ENCODE measurements at places on chromosomes 12 and 14.

DNA sequence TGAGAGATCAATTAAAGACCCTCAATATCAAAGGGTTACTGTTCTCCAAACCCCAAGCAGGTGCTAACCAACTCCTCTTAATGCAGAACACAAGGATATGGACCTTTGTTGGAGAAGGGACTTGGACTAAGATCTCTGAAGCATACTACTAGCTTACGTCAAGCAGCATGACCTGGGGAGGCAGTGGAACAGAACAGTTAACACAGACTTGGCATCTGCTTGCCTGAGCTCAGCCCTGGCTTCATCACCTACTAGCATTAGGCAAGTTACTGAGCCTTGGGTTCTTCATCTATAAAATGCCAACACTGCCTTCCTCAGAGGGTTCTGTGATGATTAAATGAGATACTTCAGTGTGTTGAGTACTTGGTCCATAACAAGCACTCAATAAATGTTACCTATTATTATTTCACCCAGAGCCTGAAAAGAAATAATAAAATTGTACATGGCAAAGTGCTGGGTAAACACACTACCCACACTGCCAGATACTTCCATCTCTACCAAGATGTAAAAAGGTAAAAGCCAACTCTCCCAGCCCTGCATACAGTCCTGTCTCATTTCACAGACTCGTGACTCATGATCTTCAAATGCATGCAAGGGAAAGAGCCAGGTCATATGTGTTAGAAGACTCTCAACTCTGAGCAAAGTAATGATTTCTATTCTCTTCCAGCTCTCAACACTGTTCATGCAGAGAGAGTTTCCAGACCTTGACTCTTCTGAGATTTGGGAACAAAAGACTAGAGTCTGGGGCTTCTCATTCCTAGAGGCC, 39.7 kb downstream of the FMNL3 start:
- peaks cover 52% of the 10 kb centered on the region for H3K4me1 ChIP-seq
- H3K4me3 ChIP-seq: no peak overlapping the region
- H3K27me3 ChIP-seq: no peaks in the 10 kb centered on the region
- DNase-seq: no peak

DNA sequence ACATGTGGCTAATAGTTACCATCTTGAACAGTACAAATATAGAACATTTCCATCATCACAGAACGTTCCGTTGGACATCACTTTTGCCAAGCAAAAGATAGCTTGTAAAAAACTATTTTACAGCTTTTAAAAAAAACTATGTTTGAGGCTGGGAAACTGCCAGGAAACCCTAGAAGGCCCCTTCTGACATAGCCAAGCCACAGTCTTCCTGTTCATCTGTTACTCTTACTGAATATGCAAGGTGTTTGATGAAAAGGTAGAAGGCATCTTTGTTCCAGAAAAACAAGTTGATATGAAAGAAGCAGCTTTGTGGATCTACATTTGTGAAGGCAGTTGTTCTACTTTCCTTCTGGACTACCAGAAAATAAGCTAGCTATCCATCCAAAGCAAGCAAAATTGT, 23.6 kb upstream of the WNK1 start:
- peaks cover 34% of the 10 kb centered on the region for H3K4me1 ChIP-seq
- peak overlapping the region; percentile 50 for H3K27ac ChIP-seq
- H3K27me3 ChIP-seq: no peaks in the 10 kb centered on the region
- H3K4me3 ChIP-seq: peak overlapping the region; percentile 14

DNA sequence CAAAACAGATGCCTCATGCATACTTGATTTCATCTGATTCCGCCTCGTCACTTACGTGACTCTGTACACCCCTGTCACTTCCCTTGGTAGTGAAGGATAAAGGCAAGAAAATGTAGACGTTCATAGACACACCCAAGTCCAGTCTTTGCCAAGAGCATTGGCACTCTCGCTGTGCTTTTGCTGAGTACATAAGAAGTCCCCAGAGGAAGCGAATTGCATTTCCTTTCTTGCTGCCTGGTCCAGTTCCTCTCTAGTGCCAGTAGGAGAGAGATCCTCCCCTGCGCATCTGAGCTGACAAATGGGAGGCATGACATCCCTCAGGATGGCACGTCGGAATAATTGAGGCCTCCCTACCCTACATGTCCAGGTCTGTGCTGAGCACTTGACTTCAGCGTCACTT, 21.3 kb upstream of the RIN3 start:
- no peaks in the 10 kb centered on the region for H3K4me1 ChIP-seq
- no peaks in the 10 kb centered on the region for H3K27me3 ChIP-seq
- H3K36me3 ChIP-seq: no peaks in the 10 kb centered on the region
- no peak overlapping the region for H3K4me3 ChIP-seq
- DNase-seq: no peak

DNA sequence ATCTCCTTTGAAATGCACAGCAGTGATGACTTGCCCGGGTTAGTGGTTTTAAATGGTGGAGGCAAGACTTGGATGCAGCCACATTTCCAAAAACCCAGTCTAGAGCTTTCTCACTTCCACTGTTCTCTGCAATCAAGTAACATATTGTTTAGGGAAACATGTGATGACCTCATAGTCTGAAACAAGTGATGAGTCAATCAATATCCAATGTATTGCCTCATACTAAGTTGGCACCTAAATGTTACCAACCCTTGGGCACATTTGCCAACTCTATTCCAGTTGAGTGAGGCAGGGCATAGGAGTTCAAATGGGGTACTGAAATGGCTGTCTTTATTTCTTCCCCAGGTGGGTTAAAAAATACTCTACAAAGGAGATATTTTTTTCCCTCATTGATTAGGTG, 1105.4 kb downstream of the VRK1 start:
- H3K27me3 ChIP-seq: no peaks in the 10 kb centered on the region
- H3K4me3 ChIP-seq: no peak overlapping the region
- H3K4me1 ChIP-seq: no peaks in the 10 kb centered on the region
- H3K27ac ChIP-seq: no peak overlapping the region

DNA sequence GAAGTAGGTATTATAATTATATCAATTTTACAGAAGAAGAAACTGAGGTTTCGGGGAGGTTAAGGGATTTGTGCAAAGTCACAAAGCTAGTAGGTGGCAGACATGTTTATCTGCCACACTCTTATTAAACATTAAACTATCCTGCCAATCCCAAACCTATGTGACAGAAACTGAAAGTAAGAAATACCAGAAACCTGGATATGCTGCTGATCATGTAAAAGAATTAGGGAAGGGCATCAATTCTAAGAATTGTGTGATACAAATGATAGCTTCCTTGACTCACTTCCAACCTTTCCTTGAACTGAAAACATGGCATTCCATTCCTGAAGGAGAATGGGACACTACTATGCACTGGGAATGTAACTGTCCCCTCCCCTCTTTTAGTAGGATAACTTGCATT, 16.9 kb downstream of the TAOK3 start:
- no peak for DNase-seq
- no peak overlapping the region for H3K4me3 ChIP-seq
- no peaks in the 10 kb centered on the region for H3K27me3 ChIP-seq
- H3K27ac ChIP-seq: no peak overlapping the region

DNA sequence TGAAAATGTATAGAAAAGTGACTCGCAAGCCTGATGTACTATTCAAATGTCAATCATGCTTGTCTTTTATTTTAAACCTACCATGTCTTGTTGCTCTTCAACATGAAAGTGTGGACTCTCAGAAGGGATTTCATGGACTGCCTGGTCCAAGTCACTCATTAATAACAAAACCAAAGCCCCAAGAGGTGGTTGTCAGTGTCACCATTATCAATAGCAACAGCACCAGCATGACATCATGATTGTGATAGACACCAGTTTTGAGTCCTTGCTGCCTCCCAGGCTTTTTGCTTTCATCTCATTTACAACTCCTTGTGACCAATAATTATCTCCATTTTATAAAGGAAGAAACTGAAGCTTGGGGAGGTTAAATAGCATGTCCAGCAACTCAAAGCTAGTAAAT, 112.0 kb upstream of the TMPO start:
- no peak for DNase-seq
- H3K27ac ChIP-seq: no peak overlapping the region
- H3K36me3 ChIP-seq: no peaks in the 10 kb centered on the region
- no peak overlapping the region for H3K4me3 ChIP-seq
- H3K4me1 ChIP-seq: peaks cover 7% of the 10 kb centered on the region

- DNase-seq: no peak
- no peak overlapping the region for H3K4me3 ChIP-seq
- H3K4me1 ChIP-seq: no peaks in the 10 kb centered on the region
- H3K27ac ChIP-seq: no peak overlapping the region
- H3K36me3 ChIP-seq: no peaks in the 10 kb centered on the region
Measured at GRCh38 chr12:6478416-6478815, 7.9 kb upstream of the VAMP1 start.

GRCh38 chr12:125186471-125187147, 121.4 kb downstream of the AACS start:
- peaks cover 8% of the 10 kb centered on the region for H3K4me1 ChIP-seq
- DNase-seq: no peak
- no peak overlapping the region for H3K27ac ChIP-seq
- no peaks in the 10 kb centered on the region for H3K36me3 ChIP-seq
- no peak overlapping the region for H3K4me3 ChIP-seq

- no peak overlapping the region for H3K27ac ChIP-seq
- no peaks in the 10 kb centered on the region for H3K27me3 ChIP-seq
- H3K4me3 ChIP-seq: no peak overlapping the region
Measured at GRCh38 chr14:68076451-68076850, 256.9 kb downstream of the RAD51B start.

DNA sequence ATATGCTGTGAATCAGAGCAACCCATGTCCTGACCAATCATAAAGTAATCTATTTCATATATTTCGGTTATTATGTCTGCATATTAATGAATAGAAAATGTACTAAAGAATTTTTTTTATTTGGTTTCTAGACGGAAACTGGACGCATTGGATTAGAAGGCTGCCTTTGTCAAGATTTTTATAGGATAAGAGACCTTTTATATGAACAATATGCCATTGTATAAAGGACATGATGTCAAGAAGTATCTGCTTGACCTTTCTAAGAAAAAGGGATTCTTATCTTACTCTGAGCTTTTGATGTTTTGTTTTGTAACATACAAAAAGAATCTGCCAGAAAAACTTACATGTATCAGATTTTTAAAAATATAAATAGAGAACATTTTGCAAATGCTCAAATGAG, 39.8 kb downstream of the CPSF2 start:
- H3K4me1 ChIP-seq: no peaks in the 10 kb centered on the region
- no peaks in the 10 kb centered on the region for H3K27me3 ChIP-seq
- H3K27ac ChIP-seq: no peak overlapping the region
- H3K36me3 ChIP-seq: peaks cover 52% of the 10 kb centered on the region

GRCh38 chr12:121288158-121288845, 8.2 kb downstream of the CAMKK2 start:
- no peak overlapping the region for H3K27ac ChIP-seq
- H3K4me3 ChIP-seq: no peak overlapping the region
- H3K27me3 ChIP-seq: no peaks in the 10 kb centered on the region
- DNase-seq: no peak
- H3K4me1 ChIP-seq: no peaks in the 10 kb centered on the region
- H3K36me3 ChIP-seq: no peaks in the 10 kb centered on the region

- no peaks in the 10 kb centered on the region for H3K36me3 ChIP-seq
- no peak overlapping the region for H3K27ac ChIP-seq
- peaks cover 7% of the 10 kb centered on the region for H3K4me1 ChIP-seq
- no peaks in the 10 kb centered on the region for H3K27me3 ChIP-seq
Measured at GRCh38 chr14:65239143-65239937, 137.0 kb upstream of the MAX start.

DNA sequence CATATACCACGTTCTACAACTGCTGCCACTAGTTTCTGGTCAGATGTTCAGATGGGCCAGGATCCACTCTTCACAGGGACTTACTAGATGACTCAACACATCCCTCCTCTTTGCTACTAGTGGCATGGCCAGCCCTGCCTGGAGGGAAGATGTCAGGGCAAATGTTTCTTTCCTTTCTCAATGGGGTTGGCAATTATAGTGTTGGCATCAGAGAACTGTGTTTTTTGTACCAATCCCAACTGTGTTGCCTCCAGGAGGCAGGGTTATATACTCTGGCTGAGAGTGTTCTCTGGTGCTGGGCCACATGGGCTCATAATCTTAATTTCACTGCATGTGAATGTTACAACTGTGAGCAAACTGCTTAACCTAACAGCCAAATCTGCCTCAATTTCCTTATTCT, 69.9 kb upstream of the AVPR1A start:
- no peak overlapping the region for H3K27ac ChIP-seq
- H3K4me1 ChIP-seq: no peaks in the 10 kb centered on the region
- DNase-seq: no peak
- H3K36me3 ChIP-seq: no peaks in the 10 kb centered on the region
- H3K27me3 ChIP-seq: no peaks in the 10 kb centered on the region
- H3K4me3 ChIP-seq: no peak overlapping the region

DNA sequence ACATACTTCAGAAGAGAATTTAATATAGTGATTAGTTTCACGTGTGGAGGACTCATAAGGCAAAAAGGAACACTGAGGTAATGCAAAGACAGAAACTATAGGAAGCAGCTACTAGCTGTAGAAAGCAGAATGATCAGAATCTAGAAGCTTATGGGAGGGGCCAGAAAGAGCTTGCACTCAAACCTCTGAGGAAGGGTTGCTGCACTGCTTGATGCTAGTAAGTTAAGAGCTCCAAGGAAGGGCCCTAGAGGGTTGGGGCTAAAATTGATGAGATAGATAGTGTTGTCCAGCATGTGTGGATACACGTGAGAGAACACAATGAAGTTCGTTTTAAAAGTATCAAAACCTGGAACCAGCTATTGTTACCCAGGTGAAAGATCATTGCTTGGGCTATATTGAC, 311.1 kb downstream of the SLC6A15 start:
- no peaks in the 10 kb centered on the region for H3K4me1 ChIP-seq
- no peaks in the 10 kb centered on the region for H3K27me3 ChIP-seq
- no peak overlapping the region for H3K27ac ChIP-seq

GRCh38 chr12:54032086-54032619, 697 bp upstream of the HOXC5 start:
- peaks cover 86% of the 10 kb centered on the region for H3K27me3 ChIP-seq
- H3K36me3 ChIP-seq: no peaks in the 10 kb centered on the region
- no peak overlapping the region for H3K4me3 ChIP-seq
- peaks cover 20% of the 10 kb centered on the region for H3K4me1 ChIP-seq
- DNase-seq: no peak

GRCh38 chr12:85157035-85157603, 121.0 kb downstream of the LRRIQ1 start:
- no peak overlapping the region for H3K27ac ChIP-seq
- no peak overlapping the region for H3K4me3 ChIP-seq
- H3K36me3 ChIP-seq: no peaks in the 10 kb centered on the region
- no peaks in the 10 kb centered on the region for H3K4me1 ChIP-seq
- H3K27me3 ChIP-seq: no peaks in the 10 kb centered on the region
- no peak for DNase-seq

GRCh38 chr12:13227191-13227590, 30.7 kb downstream of the EMP1 start:
- H3K4me3 ChIP-seq: no peak overlapping the region
- H3K27ac ChIP-seq: no peak overlapping the region
- H3K4me1 ChIP-seq: no peaks in the 10 kb centered on the region
- H3K36me3 ChIP-seq: no peaks in the 10 kb centered on the region
- peaks cover 3% of the 10 kb centered on the region for H3K27me3 ChIP-seq
